ENCODE measurements at places on chromosomes 4 and X.

GRCh38 chr4:40972722-40973121 is 223.0 kb downstream of the NSUN7 start:
- DNase-seq: no peak

- DNase-seq: no peak
These were observed 23.6 kb downstream of the NOP14 start for GRCh38 chr4:2939383-2940243.

DNA sequence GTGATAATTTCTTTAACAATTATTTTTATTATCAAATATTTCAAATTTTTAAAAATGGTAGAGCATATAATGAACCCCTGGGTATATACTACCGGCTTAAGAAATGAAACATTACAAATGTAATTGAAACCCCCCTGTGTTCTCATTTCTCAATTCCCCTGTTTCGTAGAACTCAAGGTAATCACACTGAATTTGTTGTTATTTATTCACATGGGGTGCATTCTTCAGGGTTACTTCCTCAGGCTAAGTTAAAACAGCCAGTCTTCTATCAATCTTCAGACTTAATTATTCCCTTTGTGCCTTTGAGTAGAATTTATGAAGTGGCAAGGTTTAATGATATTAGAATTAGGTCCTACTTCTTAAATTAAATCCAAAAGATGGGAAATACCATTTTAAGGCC is 128.2 kb downstream of the ANAPC10 start:
- DNase-seq: no peak

DNA sequence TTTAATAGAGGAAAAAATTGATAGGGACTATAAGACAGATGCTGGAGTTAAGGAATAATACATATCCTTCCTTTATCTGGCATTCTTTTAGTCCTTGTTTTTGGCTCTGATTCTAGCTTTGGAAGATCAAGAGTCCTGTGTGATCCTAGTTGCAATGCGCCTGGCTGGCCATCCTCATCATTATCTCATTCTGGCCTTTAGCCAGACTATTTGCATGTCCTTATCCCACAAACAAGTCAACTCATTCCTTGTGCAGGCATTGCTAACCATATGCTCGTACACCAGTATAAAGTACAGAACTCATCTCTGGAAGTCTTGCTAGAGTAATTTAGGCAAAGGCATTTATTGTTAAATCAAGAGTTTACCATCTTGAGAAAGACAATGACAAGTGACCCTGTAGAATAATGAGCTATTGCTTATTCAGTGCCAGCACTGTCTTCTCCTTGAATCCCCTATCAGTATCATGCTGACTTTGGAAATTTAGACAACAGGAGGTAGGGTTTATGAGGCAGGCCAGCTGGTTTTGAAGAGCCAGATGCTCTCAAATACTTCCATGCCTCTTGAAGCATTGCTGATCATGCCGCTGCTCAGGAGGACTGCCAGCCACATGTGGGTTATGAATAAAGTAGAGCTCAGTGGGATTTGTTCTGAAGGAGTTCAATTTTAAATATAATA is 1730.3 kb upstream of the TENM3 start:
- no peak for DNase-seq

DNA sequence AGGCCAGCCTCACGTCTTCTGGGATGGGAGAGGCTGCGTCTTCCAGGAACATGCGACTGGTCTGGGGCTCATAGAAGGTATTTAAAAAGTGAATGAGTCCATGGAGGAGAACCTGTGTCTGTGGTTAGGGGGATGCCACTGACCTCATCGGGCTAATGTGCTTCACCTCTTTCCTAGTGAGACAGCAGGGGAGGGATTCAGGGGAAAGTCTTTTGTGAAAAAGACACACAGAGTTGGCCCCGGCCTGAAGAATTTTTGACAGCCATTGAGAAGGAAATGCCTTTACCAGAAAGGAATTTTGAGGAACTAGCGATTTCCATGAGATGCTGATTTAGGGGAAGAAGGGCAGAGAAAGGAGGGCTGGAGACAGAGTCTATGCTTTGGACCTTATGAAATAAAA is 11.0 kb upstream of the C4orf50 start:
- DNase-seq: no peak

GRCh38 chr4:21649391-21650090 is 299.0 kb downstream of the KCNIP4 start:
- DNase-seq: no peak

- no peak for DNase-seq
These were observed 34.9 kb downstream of the ELF2 start for GRCh38 chr4:139142087-139142486.

DNA sequence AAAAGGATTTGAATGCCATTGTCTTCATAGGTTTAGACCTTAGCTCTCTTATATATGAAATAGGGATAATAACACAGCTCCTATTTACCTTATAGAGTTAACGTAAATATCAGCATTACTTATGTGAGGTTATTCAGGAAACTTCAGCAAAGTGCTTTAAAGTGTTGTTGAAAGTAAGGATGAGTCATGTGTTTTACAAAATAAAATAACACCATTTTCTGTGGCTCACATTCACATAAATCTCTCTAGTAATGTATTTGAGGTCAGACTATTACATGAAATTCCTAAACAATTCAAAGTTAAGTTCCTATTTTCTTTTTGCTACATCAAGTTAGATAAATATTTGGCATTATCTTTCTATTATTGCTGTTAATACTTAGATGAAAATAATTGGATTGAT is 2.9 kb downstream of the GNRHR start:
- no peak for DNase-seq

- DNase-seq: no peak
These were observed 317.4 kb downstream of the ASMT start for GRCh38 chrX:1932231-1932630.

GRCh38 chrX:63765712-63766111 is 19.3 kb downstream of the ARHGEF9 start:
- no peak for DNase-seq

- DNase-seq: no peak
These were observed 392.6 kb downstream of the FAT4 start for GRCh38 chr4:125707397-125707796.

DNA sequence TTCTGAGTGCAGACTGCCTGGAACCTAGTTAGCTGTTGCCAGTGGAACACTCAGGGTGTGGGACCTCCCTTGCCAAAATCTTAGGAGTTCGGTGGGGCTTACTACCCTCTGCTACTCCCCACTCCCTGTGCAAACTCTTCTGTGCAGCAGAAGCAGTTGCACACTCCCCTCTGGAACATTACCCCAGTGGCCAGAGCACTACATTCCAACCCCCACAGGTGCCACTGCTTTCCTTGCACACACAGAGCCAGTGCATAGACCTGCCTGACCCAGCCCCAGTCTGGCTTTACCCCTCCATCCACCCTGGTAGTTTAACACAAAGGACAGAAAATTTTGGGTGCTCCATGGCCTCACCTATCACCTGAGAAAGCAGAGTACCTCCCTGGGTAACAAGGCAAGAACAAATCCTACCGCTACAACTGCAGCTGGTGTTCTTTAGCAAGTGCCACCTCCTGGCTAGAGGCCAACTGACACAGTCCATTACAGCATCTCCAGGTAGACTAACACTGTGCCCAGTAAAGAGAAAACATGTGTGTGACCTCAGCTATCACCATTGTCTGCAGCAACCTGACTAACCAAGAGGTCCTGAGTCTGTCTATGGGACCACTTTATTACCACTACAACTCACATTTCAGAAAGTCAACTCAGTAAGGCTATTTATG is 11.5 kb upstream of the RASSF6 start:
- DNase-seq: no peak

- no peak for DNase-seq
These were observed 3.9 kb downstream of the FGB start for GRCh38 chr4:154566639-154567204.

DNA sequence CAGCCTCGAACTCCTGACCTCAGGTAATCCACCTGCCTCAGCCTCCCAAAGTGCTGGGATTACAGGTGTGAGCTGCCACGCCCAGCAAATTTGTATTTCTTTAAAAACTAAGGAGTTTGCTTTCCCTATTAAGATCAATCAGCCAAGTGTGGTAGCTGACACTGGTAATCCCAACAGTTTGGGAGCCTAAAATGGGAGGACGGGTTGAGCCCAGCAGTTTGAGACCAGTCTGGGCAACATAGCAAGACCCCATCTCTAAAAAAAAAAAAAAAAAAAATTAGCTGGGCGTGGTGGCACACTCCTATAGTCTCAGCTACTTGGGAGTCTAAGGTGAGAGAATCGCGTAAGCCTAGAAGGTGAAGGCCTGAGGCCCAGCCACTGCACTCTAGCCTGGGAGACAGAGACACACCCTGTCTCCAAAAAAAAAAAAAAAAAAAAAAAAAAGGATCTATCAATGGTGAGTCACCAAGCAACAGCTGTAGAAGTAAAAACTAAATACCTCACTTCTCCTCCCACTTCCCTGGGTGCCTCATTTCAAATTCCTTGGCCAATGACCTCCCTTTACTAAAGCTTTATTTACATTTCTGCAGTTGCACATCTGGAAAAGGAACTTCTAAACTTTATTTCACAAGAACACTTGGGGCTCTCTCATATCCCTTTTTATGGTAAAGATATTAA is 54.5 kb downstream of the LDB2 start:
- DNase-seq: no peak

GRCh38 chr4:59223292-59223941 is 1976.7 kb upstream of the ADGRL3 start:
- no peak for DNase-seq

GRCh38 chrX:129495900-129496299 is 27.4 kb downstream of the SMARCA1 start:
- no peak for DNase-seq

DNA sequence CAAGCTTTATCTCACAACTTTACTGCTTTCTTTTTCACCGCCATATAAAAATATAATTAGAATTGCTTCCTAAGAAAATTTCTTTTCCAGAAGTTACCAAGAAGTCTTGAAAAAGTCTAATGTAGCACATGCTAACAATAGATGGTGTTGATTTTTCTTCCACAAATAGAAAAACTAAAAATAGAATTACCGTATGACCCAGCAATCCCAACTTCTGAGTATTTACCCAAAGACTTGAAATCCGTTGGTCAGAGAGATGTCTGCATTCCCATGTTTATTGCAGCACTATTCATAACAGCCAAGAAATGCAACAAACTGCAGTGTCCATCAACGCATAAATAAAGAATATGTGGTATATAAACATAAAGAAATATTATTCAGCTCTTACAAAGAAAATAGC is 17.8 kb upstream of the EDNRA start:
- DNase-seq: no peak

- DNase-seq: no peak
These were observed 28.8 kb upstream of the TRPC3 start for GRCh38 chr4:121980643-121981042.

- no peak for DNase-seq
These were observed 46.1 kb downstream of the PGRMC2 start for GRCh38 chr4:128241425-128241913.

- DNase-seq: no peak
These were observed 1.4 kb downstream of the AFAP1 start for GRCh38 chr4:7938266-7938608.

DNA sequence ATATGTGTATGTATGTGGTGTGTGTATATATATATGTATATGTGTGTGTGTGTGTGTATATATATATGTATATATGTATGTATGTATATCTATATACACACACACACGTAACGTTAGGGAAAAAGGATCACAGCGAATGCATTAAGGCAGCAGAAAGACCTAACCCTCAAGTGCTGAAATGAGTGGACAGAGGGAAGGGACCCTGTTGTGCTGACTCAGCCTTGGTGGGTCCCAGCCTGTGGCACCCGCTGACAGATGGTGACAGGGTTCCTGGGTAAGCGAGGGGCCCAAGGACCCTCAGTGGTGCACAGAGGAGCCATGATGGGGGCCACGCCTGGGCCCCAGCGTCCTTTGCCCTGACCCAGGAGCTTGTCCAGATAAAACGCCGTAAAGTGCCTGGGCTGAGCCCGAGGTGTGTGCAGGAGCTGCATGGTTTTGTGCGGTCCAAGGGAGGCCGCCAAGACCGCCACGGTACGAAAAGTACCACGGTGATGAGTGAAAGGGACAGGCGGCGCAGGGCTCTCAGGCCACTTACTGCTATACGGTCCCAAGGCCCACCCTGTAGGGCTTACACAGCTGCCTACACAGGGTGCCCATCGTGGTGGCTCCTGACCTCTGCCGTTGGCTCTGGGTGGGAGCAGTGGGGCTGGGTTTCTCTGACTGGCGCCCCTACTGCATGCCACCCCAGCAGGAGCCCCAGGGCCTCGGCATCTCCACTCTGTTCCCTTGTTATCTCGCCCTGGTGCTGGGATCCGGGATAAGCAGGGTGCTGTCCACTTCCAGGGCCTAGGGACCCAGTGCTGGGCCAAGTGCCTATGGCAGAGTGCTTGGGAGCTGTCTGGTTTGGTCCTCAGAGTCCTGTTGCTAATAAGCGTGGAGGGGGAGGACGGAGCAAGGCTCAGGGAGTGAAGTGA is 10.0 kb downstream of the SH3BP2 start:
- DNase-seq: no peak

GRCh38 chr4:82790060-82790660 is 8.4 kb downstream of the SCD5 start:
- DNase-seq: no peak

GRCh38 chrX:114787061-114787460 is 203.2 kb downstream of the HTR2C start:
- DNase-seq: no peak

DNA sequence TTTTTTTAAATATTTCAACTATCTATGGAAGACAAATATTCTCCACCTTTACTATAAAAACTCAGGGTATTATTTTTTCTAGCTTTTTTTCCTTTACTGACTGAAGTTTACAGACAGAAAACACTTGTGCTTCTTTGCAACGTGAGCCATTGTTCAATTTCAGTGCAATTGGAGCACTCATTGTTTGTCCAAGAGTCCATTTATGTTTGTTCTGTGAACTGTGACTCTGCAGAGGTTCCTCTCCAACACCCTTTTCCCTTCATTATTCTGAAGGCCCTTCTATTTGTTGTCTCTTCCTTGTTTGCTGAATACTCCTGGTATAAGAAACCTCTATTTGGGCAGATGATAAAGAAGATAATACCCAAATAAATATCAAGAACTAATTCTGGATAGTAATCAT is 37.4 kb downstream of the DAPP1 start:
- no peak for DNase-seq

DNA sequence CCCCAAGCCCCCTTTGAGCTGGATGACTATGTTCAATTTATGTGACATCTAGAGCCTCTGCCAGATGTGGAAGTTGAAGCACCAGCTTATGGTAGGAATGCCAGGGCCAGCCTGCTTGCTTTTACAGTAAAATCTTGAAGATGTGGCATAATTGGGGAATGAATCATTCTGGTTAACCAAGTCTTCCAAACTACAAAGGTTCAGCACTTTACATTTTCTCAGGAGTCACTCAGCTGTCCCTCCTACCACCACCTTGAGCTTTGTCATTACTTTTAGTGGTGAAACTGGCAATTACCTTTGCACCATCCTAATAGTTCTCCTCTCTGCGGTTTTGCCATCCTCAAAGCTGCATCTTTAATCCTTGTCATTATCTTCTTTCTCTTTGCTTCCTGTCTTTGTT is 172.2 kb downstream of the HS6ST2 start:
- no peak for DNase-seq

GRCh38 chr4:126144543-126145237 is 829.9 kb downstream of the FAT4 start:
- no peak for DNase-seq

DNA sequence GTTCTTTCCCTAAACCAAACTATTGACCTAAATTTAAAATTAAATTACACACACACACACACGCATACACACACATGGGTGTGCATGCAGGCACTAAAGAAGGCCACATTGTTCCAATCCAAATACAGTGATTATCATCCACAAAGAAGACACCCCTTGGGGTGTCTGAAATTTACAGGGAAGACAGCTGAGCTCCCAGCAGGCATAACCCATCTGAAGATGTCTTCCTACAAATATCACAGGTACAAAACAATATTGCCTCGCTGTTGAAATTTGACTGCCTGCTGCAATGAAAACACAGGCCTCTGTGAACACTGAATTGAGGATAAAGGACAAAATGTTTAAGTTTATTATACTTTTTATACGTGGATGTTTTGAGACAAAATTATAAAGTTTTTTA is 50.2 kb upstream of the SLC7A11 start:
- no peak for DNase-seq

Measured in hippocampal formation (tissue), 2 donors.